ENCODE measurements at places on chromosomes 11 and 22.

DNA sequence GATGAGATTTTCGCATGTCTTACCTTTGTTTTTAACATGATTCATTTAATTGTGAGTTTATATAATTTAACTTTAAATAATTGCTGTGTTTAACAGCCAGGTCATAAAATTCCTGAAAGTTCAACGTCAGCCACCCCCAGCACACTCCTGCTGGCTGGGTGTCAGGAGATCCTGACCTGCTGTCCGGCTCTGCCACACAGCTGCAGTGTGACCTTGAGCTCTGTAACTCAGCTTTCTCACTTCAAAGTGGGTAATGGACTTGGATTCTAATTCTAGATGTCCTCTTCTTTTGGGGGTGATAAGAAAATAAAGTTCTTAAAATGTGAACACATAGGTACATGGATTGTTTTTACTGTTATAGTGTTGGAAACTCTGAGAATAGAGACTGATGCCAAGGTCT lies 10.9 kb downstream of the VPS26B start:
- no peak for DNase-seq

DNA sequence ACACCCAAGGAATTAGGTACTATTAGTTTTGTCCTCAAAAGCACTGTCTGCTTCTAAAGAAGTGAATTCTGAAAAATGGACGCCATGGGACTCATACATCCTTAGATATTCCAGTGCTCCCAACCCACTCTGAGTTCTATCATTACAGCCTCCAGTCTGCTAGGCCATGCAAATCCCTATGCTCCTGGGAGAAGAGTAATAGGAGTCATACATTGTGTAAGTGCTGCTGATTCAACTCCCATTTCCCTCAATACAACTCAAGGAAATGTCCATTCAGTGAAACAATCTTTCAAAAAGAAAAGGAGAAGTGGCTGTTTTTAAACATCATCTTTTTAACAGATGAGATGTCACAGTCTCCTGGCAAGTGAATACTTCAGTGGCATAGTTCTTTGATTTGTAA lies 590.2 kb upstream of the LRRC4C start:
- DNase-seq, result no peak

GRCh38 chr11:59556115-59556916 lies 45.0 kb downstream of the OR4D9 start:
- no peak for DNase-seq

- DNase-seq, result peak; percentile 97
Observed at GRCh38 chr11:35303596-35304385, 115.6 kb downstream of the SLC1A2 start.

- DNase-seq, result no peak
Observed at GRCh38 chr11:8631395-8632118, 37.5 kb upstream of the STK33 start.

GRCh38 chr11:1199241-1199750 lies 23.6 kb upstream of the MUC5B start:
- DNase-seq, result no peak

DNA sequence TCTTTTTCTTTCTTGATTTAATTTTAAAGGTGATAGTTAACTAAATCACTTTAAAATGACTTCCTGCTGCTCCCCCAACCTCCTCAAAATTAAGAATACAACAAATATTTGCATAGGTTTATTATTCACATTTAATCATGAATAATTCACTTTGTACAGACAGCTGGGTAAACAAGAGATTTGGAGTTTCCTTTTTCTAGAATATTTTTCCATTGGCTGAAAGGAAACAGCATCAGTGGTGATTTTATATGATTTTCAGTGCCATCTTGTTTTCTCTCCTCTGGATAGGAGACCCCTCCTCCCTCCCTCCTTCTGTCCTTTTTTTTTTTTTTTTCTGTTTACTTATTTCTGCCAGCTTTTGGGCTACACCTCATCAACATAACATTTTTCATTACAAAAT lies 60.5 kb downstream of the LIF start:
- DNase-seq, result no peak

DNA sequence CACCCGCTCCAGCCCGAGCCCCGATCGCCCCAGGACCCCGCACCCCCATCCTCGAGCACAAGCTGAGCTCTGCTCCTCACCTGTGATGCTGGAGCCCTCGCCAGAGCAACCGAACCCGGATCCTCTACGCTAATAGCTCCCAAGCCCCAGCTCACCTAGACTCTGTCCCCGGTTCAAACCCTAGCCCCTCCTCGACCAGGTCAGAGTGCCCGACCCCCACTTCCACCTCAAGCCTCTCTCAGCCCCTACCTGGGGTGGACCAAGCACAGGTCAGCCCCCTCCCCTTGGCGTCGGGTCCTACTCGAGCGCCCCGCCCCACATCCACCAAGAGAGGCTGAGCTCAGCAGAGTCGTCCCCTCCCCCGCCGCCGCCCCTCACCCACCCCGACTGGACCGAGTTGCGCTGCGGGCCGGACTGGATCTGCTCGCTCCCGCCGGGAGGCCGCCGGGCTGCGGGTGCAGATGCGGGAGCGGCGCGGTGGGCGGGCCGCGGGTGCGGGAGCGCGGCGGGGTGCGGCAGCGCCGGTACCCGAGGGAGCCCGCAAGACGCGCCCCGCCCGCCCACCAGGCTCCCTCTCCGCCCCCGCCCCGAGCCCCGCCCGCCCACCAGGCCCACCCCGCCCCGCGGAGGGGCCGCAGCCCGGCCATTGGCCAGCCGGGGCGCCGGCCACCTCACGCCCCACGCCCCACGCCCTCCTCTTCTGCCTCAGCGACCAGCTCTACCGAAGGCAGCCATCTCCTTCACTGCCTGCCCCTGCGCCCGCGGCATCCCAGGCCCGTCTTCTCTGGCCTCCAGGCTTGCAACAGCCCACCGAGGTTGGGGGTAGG lies 577 bp upstream of the DKK3 start:
- DNase-seq, result no peak

- DNase-seq, result no peak
Observed at GRCh38 chr11:122215244-122215992, 99.4 kb upstream of the BLID start.

GRCh38 chr11:76588455-76589325 lies 81.9 kb downstream of the LRRC32 start:
- DNase-seq, result no peak

- no peak for DNase-seq
Observed at GRCh38 chr11:15849257-15849656, 507.1 kb downstream of the SOX6 start.

GRCh38 chr22:43085658-43086606 lies 3.3 kb downstream of the TTLL1 start:
- DNase-seq, result no peak

DNA sequence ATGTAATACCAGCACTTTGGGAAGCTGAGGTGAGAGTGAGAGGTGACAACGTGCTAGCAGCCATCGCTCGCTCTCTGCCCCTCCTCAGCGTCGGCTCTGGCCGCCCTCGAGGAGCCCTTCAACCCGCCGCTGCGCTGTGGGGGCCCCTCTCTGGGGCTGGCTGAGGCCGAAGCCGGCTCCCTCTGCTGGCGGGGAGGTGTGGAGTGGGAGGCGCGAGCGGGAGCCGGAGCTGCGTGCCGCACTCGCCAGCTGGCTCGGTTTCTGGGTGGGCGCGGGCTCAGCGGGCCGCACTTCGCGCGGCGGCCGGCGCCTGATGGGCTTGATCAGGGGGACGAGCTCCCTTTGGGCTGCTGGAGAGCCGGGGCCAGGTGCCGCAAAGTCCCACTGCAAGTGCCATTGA lies 98.9 kb upstream of the UBASH3B start:
- no peak for DNase-seq

- DNase-seq, result no peak
Observed at GRCh38 chr11:87871056-87871455, 304.2 kb downstream of the RAB38 start.

- no peak for DNase-seq
Observed at GRCh38 chr11:43234881-43235280, 76.9 kb upstream of the API5 start.

- DNase-seq, result no peak
Observed at GRCh38 chr11:131737357-131737756, 366.9 kb downstream of the NTM start.

- no peak for DNase-seq
Observed at GRCh38 chr11:111718859-111719258, 47.3 kb downstream of the PPP2R1B start.

GRCh38 chr11:32176223-32176934 lies 85.5 kb downstream of the RCN1 start:
- DNase-seq, result peak; percentile 27

DNA sequence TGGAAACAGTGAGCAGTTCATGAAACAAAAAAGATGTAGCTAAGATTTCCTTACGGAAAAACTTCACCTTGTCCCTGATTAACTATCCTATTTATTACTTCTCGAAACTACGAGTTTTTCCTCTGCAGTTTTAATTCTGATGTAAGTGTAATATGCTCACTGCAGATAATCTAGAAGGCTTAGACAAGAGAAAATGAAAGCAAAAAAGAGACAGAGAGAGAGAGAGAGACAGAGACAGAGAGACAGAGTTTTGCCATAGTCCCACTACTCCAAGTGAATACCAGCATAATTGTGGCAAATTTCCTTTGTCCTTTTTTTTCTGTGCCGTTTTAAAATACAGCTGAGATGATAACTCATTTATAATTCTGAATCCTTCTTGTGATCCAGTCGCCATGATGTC lies 24.8 kb downstream of the FSHB start:
- no peak for DNase-seq

DNA sequence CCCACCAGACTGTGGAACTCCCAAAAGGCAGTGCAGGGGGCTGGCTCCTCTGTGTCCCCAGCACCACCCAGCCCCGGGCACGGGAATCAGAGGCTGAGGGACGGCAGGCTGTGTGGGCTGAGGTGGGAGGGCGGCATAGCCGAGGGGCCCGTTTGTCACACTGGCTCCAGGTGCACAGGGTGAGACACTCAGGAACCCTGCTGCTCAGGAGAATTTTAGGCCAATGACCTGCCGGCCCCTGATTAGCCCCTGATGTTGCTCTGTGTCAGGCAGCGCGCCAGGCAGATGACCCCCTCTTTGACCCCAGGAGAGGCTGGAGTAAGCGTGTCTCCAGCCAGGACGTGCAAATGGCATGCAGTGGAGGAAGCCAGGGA lies 52.7 kb downstream of the RTL6 start:
- DNase-seq, result no peak

DNA sequence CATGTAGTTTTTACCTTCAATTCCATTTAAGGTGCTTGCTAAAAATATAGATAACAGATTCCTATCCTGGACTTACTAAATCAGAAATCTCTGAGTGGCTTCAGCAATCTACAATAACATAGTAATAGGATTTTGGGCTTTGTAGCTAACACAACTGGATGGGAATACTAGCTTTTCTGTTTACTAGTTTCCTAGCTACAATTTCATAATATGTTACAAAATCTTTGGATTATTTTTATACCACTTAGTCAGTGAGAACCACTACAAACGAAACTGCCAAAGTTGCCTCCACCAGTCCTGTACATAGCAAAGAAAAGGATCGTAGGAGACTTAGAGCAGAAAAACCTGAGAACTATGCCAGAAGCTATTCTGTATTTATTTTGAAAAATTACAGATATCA lies 87.7 kb upstream of the ANO3 start:
- no peak for DNase-seq

GRCh38 chr11:120186774-120187591 lies 23.8 kb upstream of the OAF start:
- DNase-seq, result no peak

DNA sequence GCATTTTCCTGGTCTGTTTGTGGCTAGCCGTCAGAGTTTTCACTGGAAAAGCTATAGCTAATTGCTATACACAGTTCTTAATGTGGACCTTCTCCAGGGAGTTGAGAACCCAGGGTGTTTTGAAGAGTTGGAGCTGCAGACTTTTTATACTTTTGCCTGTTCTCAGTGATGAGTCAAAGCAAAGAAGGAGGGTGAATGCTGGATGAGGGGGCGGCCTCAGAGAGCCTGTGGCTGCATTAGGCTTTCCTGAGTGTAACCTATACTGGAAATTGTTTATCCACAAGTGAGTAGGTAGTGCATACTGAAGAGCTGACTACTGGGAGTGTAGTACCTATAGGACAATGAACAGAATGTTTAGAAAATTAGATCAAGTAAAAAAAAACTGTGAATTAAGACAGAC lies 79.7 kb upstream of the HORMAD2 start:
- DNase-seq, result no peak

DNA sequence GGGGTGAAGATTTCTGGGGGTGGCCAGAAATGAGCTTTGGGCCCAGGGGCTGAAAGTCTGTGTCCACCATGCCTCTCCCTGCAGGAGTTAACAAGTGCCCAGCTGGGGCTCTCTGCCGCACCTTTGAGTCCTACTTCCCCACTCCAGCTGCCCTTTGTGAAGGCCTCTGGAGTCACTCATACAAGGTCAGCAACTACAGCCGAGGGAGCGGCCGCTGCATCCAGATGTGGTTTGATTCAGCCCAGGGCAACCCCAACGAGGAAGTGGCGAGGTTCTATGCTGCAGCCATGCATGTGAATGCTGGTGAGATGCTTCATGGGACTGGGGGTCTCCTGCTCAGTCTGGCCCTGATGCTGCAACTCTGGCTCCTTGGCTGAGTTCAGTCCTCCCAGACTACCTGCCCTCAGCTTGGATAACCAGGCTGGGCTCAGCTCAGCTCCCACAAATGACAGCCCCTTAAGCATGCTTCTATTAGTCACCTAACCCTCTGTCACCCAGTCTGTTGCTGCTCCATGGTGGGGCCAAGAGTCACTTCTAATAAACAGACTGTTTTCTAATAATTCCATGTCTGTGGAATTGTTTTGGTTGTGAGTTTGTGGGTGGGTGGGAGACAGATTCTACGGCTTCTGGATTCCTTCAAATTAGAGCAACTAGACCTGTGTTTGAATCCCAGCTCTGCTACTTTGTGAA lies 3.0 kb upstream of the INPPL1 start:
- DNase-seq, result no peak

GRCh38 chr22:49715450-49715849 lies 112.2 kb downstream of the BRD1 start:
- DNase-seq, result no peak

- no peak for DNase-seq
Observed at GRCh38 chr11:85735876-85736460, 50.0 kb upstream of the CCDC89 start.

- peak; percentile 98 for DNase-seq
Observed at GRCh38 chr11:96306933-96307775, 35.8 kb downstream of the MAML2 start.

DNA sequence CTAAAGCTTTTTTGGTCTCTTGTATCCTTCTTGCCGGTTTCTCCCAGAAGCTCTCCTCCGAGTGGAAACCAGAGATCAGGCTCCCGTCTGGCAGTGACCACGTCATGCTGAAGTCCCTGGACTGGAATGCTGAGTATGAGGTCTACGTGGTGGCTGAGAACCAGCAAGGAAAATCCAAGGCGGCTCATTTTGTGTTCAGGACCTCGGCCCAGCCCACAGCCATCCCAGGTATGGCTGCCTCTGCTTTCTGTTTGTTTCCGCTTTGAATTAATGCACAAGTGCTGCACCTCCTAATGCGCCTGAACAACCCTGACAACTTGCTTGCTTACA lies 54.3 kb upstream of the TTC12 start:
- DNase-seq, result no peak

- DNase-seq, result no peak
Observed at GRCh38 chr11:692824-693414, 2.1 kb downstream of the DEAF1 start.

GRCh38 chr22:40178417-40179409 lies 988 bp downstream of the TNRC6B start:
- DNase-seq, result no peak

GRCh38 chr22:48496226-48496845 lies 1331.3 kb downstream of the BRD1 start:
- DNase-seq, result no peak

Measured in epithelial cell of proximal tubule (primary cell).